CD4-positive, alpha-beta T cell (primary cell): ENCODE measurements at places on chromosomes 11 and 22. TPM values are rescaled to one million over a fixed set of nuclear protein-coding genes. Genes with fewer than 3 reads are reported as not detected.

The NCF4 gene
- total RNA-seq: 7.7 TPM

The SAA2 gene
- 0.25 TPM for total RNA-seq

The TRABD gene
- 184 TPM for total RNA-seq

The RHOD gene
- total RNA-seq: not detected

The SPDYC gene
- not detected for total RNA-seq

The PHF21B gene
- not detected for total RNA-seq

The RAG2 gene
- not detected for total RNA-seq

The ATXN10 gene
- 48.0 TPM for total RNA-seq

The TRIM6 gene
- total RNA-seq: not detected

The NXPE2 gene
- not detected for total RNA-seq

The KCNA4 gene
- not detected for total RNA-seq

The CABP7 gene
- total RNA-seq: 0.33 TPM

The SCGB1A1 gene
- total RNA-seq: not detected

The NELL1 gene
- total RNA-seq: not detected

The BTG4 gene
- total RNA-seq: not detected

The SCO2 gene
- total RNA-seq: 0.61 TPM

GRCh38 chr22:18024276-18024939 lies at the start of gene MICAL3:
Gene MICAL3 (minus strand): TSS chr22:18024561. CDS start chr22:17906812, 117,749 bp downstream.
- H3K27ac ChIP-seq: no peak within 1 kb of the TSS
- peaks cover 17% of the 10 kb centered on the region for H3K27me3 ChIP-seq
- no peaks in the 10 kb centered on the region for H3K36me3 ChIP-seq
- H3K4me3 ChIP-seq: peak within 1 kb of the TSS; percentile 47
- H3K4me1 ChIP-seq: peaks cover 16% of the 10 kb centered on the region
- peak; percentile 50 for DNase-seq

DNA sequence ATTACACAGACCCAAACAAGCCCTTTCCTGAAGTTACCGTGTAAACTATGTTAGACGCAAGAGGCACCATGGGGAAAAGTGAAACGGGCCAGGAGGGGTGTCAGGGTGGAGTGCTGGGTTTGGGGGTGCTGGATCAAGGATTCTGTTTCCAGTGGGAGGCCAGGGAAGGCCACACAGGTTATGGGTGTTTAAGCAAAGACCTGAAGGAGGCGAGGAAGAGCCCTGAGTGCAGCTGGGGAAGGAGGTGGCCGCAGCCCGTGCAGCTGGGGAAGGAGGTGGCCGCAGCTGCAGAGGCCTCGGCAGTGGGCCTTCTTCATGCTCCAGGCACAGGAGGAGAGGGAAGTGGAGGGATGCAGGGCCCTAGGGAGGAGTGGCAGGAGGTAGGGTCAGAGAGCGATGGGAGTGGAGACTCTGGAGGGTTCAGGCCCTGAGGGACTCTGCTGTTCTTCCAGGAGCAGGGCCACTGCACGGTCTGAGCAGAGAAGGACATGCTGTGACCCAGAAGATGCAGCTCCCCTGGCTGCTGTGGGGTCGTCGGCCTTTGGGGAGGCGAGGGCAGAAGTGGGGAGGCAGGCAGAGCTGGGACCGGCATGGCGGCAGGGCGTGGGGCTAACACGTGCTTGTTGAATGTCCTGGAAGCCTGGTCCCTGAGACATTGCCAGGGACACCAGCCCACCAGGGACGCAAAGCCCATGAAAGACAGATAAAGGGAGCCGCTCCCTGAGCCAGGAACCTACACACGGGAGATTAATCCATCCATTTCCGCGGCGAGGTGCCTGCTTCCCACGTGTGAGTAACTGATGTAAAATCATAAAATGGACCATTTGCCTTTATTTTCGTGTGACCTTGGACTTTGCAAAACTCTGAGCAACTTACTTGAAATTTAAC lies 1049.1 kb downstream of the BRD1 start:
- H3K4me1 ChIP-seq: no peaks in the 10 kb centered on the region
- no peaks in the 10 kb centered on the region for H3K36me3 ChIP-seq
- DNase-seq: no peak
- peaks cover 3% of the 10 kb centered on the region for H3K27me3 ChIP-seq
- H3K4me3 ChIP-seq: no peak overlapping the region

DNA sequence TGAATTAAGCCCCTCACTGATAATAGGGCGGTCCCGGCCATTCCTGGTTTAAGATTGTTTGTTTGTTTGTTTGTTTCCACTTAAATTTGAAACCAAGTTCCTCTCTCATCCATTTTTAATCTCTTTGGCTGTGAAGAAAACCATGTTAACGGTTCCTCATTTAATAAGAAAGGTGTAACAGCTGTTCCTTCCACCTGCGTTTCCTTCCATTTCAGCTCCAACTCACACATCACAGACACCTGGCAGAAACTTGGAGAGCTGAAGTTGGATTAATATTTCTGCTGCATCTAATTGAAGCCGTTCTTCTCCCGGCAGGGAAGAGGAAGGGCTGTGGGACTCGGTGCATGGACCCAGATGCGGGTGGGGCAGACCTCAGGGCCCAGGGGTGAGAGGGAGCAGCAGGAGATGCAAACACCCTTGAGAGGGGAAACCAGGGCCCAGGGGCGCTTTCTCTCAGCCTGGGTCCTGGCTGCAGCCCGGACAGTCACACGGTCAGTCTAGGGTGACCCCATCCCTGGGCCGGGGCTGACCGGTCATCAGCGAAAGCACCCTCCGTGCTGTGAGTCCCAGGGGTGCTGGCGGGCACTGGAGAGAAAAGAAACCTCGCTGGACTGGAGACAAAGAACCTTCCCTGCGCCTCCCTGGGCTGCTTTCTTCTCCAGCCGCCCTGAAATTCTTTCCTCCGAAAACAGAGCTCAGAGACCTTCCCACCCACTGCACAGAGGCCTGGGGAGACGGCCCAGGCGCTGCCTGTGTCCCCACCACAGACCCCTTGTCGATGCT lies 242.0 kb downstream of the BRD1 start:
- no peaks in the 10 kb centered on the region for H3K4me1 ChIP-seq
- H3K27me3 ChIP-seq: no peaks in the 10 kb centered on the region
- no peak overlapping the region for H3K4me3 ChIP-seq
- H3K27ac ChIP-seq: no peak overlapping the region

- no peak overlapping the region for H3K4me3 ChIP-seq
- H3K36me3 ChIP-seq: no peaks in the 10 kb centered on the region
- H3K27me3 ChIP-seq: peaks cover 61% of the 10 kb centered on the region
- H3K27ac ChIP-seq: no peak overlapping the region
These were observed 2.2 kb downstream of the NCAM1 start for GRCh38 chr11:112963368-112963955.

- no peak overlapping the region for H3K27ac ChIP-seq
- no peak for DNase-seq
- no peaks in the 10 kb centered on the region for H3K27me3 ChIP-seq
- H3K36me3 ChIP-seq: no peaks in the 10 kb centered on the region
- no peaks in the 10 kb centered on the region for H3K4me1 ChIP-seq
- H3K4me3 ChIP-seq: no peak overlapping the region
These were observed 21.3 kb upstream of the NELL1 start for GRCh38 chr11:20647976-20648565.

DNA sequence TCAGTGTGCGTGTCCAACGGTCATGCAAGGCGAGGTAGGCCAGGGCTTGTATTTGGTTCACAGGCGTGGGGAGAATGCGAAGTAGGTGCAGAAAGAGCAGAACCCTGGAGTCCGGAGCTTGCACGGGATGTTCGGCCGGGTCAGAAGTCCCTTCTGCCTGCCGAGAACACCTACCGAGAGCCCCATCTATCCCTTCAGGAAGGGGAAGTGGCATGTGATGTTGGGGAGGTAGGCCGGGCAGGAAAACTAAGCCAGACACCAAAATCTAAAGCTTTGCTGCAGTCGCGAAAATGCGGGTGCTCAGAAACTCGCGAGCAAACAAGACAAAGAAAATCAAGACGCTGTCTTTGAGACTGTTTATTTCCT lies 435 bp upstream of the TAF6L start:
- no peaks in the 10 kb centered on the region for H3K27me3 ChIP-seq
- peaks cover 19% of the 10 kb centered on the region for H3K36me3 ChIP-seq
- H3K4me1 ChIP-seq: peaks cover 27% of the 10 kb centered on the region
- no peak for DNase-seq
- H3K27ac ChIP-seq: peak overlapping the region; percentile 79

GRCh38 chr22:26587991-26588613 lies 1.8 kb downstream of the TPST2 start:
- no peaks in the 10 kb centered on the region for H3K27me3 ChIP-seq
- no peak overlapping the region for H3K4me3 ChIP-seq
- peaks cover 7% of the 10 kb centered on the region for H3K36me3 ChIP-seq
- H3K4me1 ChIP-seq: peaks cover 62% of the 10 kb centered on the region
- no peak for DNase-seq

GRCh38 chr22:17117890-17118289 lies 3.3 kb downstream of the TMEM121B start:
- peaks cover 13% of the 10 kb centered on the region for H3K27me3 ChIP-seq
- no peak overlapping the region for H3K4me3 ChIP-seq
- H3K4me1 ChIP-seq: peaks cover 74% of the 10 kb centered on the region
- no peaks in the 10 kb centered on the region for H3K36me3 ChIP-seq

DNA sequence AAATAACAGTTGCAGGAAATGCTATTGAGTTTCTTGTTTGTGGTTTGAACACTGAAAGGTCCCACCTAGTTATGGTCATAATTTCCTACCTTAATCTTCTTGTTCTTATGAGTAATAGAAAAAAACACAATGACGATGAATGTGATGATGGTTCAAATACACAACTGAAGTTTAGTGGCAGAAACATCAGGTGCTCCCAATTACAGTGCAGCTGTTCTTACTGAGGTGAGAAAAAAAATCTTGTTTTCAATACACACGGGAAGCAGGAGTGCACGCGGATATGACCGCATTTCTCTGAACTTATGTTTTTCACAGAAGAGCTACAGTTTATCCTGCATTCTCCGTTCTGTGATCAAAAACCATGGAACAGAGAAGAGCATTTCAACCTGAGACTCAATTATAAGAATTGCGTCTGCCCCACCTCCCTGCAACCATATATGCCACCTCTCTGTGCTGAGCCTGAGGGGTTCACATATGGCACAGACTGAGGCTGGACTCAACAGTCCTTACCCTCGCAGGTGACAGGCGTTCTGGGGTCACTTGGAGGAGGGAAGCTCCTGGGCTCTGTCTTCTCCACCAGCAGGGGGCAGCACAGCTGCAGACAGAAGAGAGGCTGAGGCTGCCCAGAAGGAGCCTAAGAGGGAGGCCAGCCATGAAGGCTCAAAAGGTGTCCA lies 99.7 kb upstream of the IGLL5 start:
- DNase-seq: peak; percentile 82
- no peak overlapping the region for H3K4me3 ChIP-seq
- no peaks in the 10 kb centered on the region for H3K36me3 ChIP-seq
- peak overlapping the region; percentile 71 for H3K27ac ChIP-seq
- no peaks in the 10 kb centered on the region for H3K27me3 ChIP-seq

DNA sequence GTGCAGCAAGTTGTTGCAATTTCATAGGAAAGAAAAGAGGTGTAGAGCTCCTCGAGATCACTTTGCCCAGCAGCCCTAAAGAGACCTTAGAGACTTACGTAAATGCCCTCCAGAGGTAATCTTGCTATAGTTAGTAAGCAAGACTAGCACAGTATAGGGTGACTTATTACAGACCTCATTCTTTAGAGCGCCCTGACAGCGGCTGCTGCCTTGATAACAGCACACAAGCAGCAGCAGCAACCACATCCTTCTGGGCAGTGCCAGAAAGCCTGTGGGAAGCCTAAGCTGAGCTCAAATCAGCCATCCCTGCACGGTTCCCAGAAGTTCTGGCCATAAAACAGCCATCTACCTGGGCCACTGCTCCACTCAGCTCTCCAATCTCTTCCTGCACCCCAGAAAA lies 22.6 kb upstream of the OR56B1 start:
- no peak for DNase-seq
- H3K4me1 ChIP-seq: no peaks in the 10 kb centered on the region
- no peak overlapping the region for H3K4me3 ChIP-seq
- H3K27me3 ChIP-seq: no peaks in the 10 kb centered on the region
- H3K36me3 ChIP-seq: peaks cover 20% of the 10 kb centered on the region
- H3K27ac ChIP-seq: no peak overlapping the region

GRCh38 chr11:5807580-5807979 lies 1.1 kb upstream of the OR52N2 start:
- peaks cover 8% of the 10 kb centered on the region for H3K27me3 ChIP-seq
- no peak overlapping the region for H3K27ac ChIP-seq
- DNase-seq: no peak
- no peaks in the 10 kb centered on the region for H3K36me3 ChIP-seq
- H3K4me3 ChIP-seq: no peak overlapping the region

DNA sequence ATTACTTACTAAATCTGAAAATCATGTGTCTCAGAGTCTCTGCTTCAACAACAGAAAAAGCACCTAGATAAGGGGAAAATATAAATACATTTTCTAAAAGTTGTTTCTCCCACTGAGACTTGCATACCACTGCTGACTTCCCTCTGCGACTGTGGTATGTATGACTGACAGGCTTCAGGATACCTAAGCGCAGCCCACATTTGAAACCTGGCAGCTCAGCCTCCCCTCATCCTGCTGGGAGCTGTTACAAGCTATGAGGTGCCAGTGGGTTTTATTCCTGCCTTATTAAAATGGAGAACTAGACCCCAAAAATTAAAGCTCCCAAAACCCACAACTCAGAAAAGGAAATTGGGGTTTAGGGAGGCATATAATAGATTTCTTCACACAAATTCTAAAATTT lies 133.6 kb downstream of the RAB38 start:
- peaks cover 5% of the 10 kb centered on the region for H3K27me3 ChIP-seq
- no peak overlapping the region for H3K27ac ChIP-seq
- no peaks in the 10 kb centered on the region for H3K4me1 ChIP-seq
- no peaks in the 10 kb centered on the region for H3K36me3 ChIP-seq

- H3K4me3 ChIP-seq: no peak overlapping the region
- no peak overlapping the region for H3K27ac ChIP-seq
- H3K4me1 ChIP-seq: no peaks in the 10 kb centered on the region
- no peak for DNase-seq
- H3K36me3 ChIP-seq: no peaks in the 10 kb centered on the region
- no peaks in the 10 kb centered on the region for H3K27me3 ChIP-seq
These were observed 31.7 kb downstream of the FAM181B start for GRCh38 chr11:82701847-82702520.

GRCh38 chr22:32649515-32650200 lies 151.8 kb upstream of the TIMP3 start:
- no peaks in the 10 kb centered on the region for H3K27me3 ChIP-seq
- no peak overlapping the region for H3K27ac ChIP-seq
- no peak overlapping the region for H3K4me3 ChIP-seq
- no peaks in the 10 kb centered on the region for H3K36me3 ChIP-seq
- no peak for DNase-seq

DNA sequence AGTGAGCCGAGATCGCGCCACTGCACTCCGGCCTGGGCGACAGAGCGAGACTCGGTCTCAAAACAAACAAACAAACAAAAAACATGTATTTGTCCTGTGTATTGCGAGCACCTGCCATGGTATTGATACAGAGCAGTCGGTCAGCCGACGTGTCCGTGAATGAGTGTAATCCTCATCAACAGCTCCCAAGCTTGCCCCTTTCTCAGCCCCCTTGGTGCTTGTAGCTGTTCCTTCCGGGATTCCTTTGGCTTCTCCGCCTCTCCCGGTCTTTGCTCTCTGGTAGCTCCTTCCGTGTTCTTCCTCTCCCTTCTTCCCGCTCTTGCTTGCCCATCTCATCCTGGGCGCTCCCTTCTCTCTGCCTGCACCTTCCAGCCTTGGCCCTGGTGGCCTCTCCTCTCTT lies 10.9 kb downstream of the ZNF74 start:
- H3K4me1 ChIP-seq: peaks cover 8% of the 10 kb centered on the region
- no peak for DNase-seq
- H3K36me3 ChIP-seq: peaks cover 41% of the 10 kb centered on the region

- H3K4me1 ChIP-seq: no peaks in the 10 kb centered on the region
- DNase-seq: no peak
- H3K36me3 ChIP-seq: no peaks in the 10 kb centered on the region
- no peaks in the 10 kb centered on the region for H3K27me3 ChIP-seq
- no peak overlapping the region for H3K27ac ChIP-seq
- no peak overlapping the region for H3K4me3 ChIP-seq
These were observed 414.6 kb upstream of the LARGE1 start for GRCh38 chr22:34334893-34335292.

GRCh38 chr11:100808904-100809491 lies 121.9 kb downstream of the ARHGAP42 start:
- no peak overlapping the region for H3K27ac ChIP-seq
- no peak overlapping the region for H3K4me3 ChIP-seq
- H3K4me1 ChIP-seq: no peaks in the 10 kb centered on the region
